ENCODE measurements at places on chromosomes 3 and 15.

DNA sequence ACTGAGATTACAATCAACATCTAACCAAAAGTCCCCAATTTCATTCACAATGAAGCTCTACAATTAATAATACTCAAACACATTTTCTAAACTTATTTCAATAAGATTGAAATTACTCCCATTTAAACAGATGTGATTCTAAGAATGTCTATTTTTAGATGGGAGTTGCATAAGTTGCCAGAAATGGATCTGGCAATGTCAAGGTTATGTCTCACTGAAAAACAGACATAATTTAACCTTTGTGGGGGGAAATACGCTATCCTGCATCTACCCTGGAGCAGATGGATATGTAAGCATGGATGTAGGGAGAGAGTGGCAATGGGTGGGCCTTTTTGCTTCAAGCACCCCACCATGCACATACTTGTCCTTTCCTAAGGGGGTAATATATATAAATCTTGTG lies 6.7 kb upstream of the EIF1B start:
- no peak for DNase-seq

- DNase-seq: no peak
Observed at GRCh38 chr3:105708980-105709379, 159.8 kb downstream of the CBLB start.

- DNase-seq: no peak
Observed at GRCh38 chr3:183653209-183654064, 18.0 kb downstream of the KLHL24 start.

DNA sequence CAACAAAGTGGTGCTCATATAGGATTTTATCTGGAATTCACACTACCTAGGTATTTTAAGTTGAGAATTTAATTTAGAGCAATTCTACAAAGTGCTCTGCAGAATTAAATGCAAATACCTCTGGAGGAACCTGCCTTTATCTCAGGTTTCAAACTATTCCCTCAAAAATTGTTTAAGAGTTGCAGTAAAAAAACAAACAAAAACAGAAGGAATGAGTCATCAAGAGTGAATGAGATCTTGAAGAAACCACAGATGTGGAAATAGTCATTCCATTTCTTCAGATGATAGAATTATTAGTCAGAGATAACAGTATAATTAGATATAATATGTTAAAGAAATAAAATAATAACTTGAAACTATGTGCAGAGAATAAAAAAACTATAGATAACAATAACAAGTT lies 80.8 kb upstream of the SCN5A start:
- DNase-seq: no peak

DNA sequence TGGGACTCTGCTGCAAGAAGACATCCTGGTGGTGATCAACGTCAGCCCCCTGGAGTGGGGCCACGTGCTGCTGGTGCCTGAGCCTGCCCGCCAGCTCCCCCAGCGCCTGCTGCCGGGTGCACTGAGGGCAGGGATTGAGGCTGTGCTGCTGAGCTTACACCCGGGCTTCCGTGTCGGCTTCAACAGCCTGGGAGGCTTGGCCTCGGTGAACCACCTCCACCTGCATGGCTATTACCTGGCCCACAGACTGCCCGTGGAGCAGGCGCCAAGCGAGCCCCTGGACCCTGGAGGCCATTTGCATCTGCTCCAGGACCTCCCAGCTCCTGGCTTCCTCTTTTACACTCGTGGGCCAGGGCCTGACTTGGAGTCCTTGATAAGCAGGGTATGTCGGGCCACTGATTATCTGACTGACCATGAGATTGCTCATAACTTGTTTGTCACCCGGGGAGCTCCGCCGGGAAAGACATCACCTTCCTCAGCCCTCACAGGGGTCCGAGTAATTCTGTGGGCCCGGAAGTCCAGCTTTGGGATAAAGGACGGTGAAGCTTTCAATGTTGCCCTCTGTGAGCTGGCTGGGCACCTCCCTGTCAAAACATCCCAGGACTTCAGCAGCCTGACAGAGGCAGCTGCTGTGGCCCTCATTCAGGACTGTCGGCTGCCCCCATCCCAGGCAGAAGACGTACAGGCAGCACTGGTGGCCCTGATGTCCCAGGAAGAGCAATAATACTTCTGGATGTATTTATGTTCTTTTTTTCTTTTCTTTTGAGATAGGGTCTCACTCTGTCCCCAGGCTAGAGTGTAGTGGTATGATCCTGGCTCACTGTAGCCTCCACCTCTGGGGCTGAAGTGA lies 7.6 kb downstream of the GDPGP1 start:
- no peak for DNase-seq

GRCh38 chr3:184567946-184568559 lies 6.5 kb downstream of the EPHB3 start:
- DNase-seq: no peak

GRCh38 chr3:61956236-61956635 lies 394.9 kb downstream of the PTPRG start:
- DNase-seq: no peak

DNA sequence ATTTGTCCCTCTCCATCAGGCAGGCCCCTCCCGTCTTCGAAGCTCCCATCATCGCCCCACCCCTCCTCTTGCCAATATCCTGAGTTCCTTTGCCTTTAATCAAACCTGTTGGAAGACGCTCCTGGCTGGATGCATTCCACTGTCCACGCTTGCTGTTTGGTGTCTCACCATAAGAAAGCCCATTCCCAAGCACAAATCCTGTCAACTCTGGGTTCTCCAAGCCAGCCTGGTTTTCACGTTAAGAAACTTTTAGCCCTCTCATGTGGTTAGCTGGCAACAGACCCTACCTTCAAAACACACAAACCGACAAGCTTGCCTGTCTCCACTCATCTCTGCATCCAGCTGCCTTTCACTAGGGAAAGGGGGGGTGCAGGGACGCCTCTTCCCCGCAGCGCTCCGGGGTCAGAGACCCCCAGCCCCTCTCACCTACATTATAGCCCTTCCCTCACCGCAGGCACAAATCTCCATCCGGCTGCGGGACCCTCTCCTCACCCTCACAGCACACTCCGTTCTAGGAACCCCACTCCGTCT lies 1.1 kb downstream of the GORASP1 start:
- peak; percentile 65 for DNase-seq
